Caco-2 (cell line): ENCODE measurements at places on chromosomes 4 and X. TPM values are rescaled to one million over a fixed set of nuclear protein-coding genes. Genes with fewer than 3 reads are reported as not detected.

- DNase-seq = no peak
Observed at GRCh38 chr4:137957806-137958205, 284.3 kb downstream of the SLC7A11 start.

The CFP gene
- 0.34 and 0.88 TPM in 2 replicates for total RNA-seq

The PRRG1 gene
- 14.0 and 15.8 TPM in 2 replicates for total RNA-seq

GRCh38 chr4:38449506-38450174, 214.4 kb upstream of the KLF3 start:
- DNase-seq = peak; percentile 28

The PFKFB1 gene
- total RNA-seq = 0.21 TPM in 1 of 2 replicates, not detected in the other

- no peak for DNase-seq
Observed at GRCh38 chr4:70463335-70463734, 8.7 kb upstream of the MUC7 start.
